ENCODE measurements at places on chromosomes 12 and 14.
A peak's percentile ranks its signal among the peaks of the same experiment; 100 is the strongest.

DNA sequence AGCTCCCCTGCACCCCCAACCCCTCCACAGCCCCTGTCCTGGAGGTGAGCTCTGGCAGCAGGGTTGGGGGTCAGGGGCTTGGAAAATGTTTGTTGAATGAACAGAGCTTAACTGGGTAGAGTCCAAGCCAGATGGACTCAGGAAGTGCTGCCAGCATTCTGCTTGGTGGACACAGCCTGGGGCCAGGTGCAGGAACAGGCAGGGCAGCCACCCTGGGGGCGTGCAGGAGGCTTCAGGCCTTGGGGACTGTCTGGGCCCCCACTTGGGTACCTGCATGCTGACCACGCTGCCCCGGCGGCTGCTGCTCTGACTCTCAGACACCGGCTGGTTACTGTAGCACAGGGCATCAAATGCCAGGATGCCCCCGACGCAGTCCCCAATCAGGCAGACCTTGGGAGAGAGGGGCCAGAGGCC is 15.7 kb downstream of the ARL6IP4 start:
- DNase-seq = no peak

DNA sequence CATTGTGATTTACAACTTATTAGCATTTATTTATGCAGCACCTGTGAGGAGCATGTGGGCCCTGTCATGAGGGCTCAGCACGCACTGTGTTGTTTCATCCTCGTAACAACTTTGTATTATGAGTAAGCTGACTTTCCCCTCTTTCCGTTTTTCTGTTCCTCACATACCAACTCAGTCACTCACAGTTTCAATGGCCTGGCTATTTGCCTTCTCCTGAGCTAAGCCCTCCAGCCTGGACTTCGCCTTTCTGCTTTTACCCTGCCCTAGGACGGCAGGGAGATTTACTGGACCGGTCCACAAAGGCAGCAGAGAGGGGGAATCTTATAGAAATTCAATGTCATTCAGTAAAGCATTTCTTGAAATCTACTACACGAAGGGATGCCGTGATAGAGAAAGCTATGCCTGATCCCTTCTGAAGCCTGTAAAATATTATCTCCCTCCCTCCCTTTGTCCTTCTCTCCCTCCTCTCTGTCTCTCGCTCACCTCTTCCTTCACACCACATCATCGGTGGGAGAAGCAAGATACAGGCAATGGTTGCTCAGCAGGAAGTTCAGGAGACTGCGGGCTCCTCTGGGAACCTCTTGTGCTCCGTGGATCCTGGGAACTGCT is 219.2 kb upstream of the TBX3 start:
- DNase-seq = no peak

- DNase-seq = no peak
Observed at GRCh38 chr12:2613326-2614073, 181.3 kb upstream of the FKBP4 start.

DNA sequence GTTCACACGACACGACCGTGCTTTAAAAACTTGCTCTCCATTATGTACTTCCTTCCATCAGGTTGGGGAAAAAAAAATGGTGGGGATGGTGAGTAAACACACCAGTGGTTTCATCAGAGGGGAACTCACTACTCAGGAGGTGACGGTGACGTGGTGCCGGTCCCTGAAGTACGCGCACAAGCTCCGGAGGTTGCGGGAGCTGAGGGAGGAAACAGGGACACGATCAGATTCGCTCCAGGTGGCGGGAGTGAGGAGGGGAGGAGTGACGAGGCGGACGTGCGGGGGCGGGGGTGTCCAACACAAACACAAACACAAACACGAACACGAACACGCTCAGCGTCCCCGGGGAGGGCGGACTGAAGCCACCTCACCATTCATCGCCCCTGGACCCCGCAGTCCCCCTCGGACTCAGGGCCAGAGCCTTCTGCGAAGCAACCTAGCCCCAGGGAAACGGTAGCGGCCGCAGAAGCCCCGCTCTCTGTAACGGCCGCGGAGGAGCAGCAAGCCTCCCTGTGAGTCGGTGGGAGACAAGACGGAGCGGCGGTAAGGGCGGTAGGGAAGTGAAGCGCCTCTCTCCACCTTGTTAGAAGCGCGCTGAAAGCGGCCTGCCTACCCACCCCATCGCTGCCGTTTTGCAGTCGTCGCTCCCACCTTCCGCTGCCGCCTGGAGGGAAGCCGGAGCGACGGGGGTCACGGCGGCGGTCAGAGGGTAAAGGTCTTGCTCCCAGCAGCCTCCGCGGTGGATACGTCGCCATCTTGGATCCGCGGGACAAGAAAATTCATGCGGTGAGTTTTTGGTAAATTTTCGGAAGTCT is at the start of gene CNOT2:
Gene CNOT2 (plus strand): TSS at position 739 of the 815 bp plus-strand sequence. CDS start 34,794 bp downstream, outside the sequence.
- peak; percentile 86 for DNase-seq

GRCh38 chr14:70651522-70651921 is 9.8 kb downstream of the TTC9 start:
- DNase-seq = no peak

DNA sequence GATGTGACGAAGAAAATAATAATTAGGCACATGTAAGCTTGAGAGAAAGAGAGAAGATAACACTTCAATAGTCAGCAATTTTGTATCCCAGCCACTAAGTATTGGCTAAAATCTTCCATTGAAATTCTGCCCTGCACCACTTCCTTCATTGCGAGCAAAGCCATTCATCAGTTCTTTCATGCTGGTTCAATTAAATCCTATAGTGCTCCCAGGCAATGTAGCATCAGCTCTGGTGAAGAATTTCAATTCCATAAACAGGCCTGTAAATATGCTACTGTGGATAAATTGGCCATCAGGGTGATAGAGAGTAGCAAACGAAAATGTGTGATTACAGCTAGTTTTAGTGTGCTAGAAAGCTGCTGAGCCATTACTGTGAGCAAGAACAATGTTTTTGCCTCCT is 24.7 kb downstream of the RPL10L start:
- no peak for DNase-seq

- DNase-seq = no peak
Observed at GRCh38 chr14:58805605-58806409, 168.0 kb downstream of the DACT1 start.

GRCh38 chr12:46723629-46724419 is 102.0 kb downstream of the SLC38A4 start:
- DNase-seq = no peak

- no peak for DNase-seq
Observed at GRCh38 chr12:14904854-14905253, 19.2 kb upstream of the MGP start.

DNA sequence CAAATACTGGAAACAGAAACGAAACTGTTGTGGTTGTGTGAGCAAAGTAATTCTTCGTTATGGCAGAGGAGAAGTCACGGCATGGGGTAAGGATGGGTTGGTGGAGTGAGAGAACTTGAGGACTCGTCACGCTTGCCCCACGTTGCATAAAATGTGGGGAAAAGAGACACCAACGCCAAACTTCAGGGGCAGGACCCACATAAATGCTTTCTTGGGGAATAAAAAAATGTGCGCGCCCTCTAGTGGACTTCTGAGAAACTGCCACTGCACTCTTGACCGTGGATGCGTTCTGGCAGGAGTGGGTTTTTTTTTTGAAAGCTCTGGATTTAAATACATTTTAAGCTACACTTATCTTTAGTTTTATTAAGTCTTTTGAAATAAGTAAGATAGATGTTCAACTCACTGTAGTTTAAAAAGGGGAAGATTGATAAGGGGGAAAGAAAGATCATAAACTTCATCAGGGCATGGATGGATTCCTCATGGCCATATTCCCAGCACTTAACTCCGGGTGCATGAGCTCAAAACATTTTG is 4.1 kb upstream of the IGF1 start:
- DNase-seq = peak; percentile 44

DNA sequence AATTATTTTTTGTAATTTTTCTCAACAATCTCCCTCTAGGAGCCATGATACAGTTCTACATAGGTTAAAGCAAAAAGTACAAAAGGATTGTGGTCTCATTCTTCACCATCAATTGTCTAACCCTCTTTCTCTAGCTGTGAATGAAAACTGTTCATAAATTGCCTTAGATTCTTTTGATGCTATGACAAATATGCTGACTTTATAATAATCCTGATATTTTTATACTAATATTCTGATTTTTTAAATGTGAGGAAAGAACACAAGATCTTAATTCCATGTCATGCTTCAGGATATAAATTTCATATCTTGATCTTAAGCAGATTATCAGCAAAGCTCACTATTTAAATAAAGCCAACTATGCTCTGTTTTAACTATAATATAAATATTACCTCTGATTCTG is 75.4 kb downstream of the KIF21A start:
- no peak for DNase-seq

DNA sequence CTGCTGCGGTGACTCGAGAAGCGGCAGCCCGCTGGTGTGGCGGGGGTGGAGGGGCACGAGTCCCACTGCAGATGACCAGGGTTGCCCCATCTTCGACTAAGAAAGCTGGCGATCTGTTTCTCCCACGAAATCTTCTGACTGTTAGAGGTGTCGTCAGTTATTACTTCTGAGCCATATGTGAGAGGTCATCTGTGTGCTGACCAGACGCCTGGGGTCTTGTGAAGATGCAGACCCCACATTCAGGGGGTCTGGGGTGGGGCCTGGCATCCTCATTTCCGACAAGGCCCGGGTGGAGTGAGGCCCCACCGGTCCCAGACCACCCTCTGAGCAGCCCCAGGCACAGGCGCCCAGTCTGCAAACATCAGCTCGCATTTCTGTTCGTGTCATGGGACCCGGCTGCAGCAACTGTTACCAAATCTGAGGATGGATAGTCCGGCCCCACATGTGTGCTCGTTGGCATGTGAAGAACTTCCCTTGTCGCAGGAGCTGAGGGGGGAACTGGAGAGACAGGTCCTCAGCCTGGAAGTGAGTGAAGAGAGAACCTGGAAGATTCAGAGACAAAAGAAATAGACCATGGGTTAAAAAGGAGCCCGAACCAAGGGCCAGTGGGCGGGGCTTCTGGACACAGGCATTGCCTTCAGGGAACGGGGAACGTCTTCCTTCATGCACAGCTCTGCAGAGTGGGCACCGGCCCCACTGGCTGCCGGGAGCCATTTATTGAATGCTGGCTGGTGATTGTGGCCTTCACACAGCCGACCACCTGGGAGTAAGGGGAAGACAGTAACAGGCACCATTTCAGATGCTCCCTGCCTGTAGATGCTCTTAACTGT is 135.2 kb downstream of the ADGRD1 start:
- no peak for DNase-seq

GRCh38 chr12:92546259-92546634 is 156.5 kb upstream of the PLEKHG7 start:
- no peak for DNase-seq

DNA sequence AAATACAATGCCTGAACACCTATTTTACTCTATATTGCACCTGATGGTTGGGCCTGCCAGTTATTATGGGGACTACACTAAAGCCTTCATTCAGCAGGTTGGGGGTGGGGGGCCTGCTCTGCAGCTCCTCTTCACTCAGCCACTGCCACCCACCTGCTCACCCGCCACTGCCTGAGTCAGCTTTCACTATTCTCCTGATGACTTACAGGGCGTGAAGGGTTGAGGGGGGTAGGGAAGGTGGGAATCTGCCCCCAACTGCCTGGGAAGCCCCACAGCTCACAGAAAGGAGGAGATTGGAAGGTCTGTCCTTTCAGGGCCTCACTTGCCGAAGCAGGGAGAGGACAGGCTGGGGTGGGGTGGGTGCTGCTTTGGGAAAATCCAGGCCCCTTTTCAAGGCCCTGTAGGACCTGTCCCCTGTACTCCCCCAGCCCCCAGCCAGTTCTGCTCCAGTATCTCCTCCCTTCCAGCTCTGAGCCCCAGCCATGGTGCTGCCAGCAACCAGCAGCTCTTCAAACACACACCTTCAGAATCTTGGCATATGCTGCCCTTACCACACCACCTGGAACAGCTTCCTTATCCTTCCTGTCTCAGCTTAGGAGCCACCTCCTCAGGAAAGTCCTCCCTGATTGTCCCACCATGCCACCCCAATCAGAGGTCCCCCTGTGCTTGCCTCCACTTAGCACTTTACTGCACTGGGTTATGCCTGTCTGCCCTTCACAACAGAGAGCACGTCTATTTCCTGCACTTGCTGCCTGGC is 33.1 kb downstream of the IRF2BPL start:
- DNase-seq = no peak

- peak; percentile 2 for DNase-seq
Observed at GRCh38 chr12:111427417-111428074, 21.8 kb downstream of the SH2B3 start.

DNA sequence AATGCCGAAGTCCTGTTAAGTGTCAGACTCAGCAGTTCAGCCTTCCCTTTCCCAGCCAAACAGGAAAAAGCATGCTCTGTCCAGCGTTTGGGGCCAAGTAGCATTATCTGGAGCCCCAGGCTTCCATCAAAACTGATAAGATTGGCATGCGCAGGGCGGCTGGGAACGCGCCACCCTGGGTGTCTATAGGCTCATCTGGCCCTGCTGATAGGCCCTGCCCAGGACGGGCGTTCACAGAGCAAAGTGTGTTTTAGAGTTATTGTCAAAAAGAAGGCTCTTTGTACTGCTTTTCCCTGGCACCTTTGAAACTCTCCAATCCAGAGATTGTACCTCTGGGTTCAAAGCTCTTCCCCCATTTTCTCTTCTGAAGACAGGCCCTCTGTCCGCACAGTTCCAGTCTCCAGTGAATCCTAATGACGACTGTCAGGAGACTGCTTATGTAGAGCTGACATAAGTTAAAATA is at the start of gene ART4:
Gene ART4 (minus strand): TSS at position 102 of the 463 bp plus-strand sequence. CDS start 413 bp downstream, outside the sequence.
- DNase-seq = peak; percentile 5

DNA sequence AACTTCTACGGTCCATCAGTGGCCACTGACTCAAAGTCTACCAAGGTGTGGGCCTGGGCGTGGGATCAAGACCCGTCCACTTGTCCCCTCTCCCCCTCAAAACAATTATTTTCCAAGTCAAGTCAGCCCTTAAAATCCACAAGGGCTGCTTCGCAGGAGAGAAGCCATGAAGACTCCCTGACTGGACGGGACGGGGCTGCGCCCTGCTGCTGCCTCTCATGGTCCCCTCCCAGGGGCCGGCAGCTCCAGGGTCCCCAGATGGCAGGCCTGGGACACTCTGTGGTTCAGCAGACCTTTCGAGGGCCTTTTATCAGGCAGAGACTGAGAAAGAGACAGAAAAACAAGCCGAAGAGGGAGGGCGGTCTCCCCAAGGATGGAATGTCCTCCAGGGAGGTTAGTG is 10.8 kb downstream of the NGB start:
- no peak for DNase-seq

DNA sequence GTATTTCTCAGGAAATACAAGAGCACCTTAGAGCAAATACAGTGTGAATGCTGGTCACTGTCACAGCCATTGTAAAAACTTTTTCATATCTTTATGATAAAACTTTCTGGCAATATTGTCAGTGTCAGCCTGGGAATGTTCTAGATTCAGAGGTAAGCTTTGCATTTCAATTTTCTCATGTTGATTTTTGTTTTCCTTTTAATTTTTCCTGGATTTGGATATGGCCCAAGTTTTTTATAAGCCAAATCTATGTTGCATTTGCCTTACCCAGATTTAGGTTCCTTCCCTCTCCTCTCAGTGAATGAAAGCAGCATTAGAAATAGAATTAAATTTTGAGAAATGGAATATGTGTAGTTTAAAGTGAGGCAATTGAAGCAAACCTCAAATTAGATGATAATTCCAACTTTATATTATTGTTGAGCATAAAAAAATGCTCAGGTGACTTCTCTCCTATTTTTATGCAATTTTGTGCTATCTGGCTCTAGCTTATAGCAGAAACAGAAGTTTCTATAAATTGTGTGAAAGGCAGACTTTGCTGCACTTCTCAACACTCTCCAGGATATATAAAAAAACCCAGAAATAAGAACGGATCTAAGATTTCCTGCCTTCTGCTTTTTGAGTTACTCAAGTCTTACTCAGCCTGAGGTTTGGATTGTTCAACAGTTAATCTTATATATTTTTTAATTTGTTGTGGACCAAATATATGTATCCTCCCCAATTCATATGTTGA is 368.2 kb upstream of the PRICKLE1 start:
- DNase-seq = no peak

- no peak for DNase-seq
Observed at GRCh38 chr12:76003355-76003638, 28.3 kb downstream of the PHLDA1 start.

- DNase-seq = peak; percentile 32
Observed at GRCh38 chr12:5432011-5432400, at the start of gene NTF3. Gene NTF3, plus strand, starts transcription at chr12:5432108. Its CDS starts 217 bp downstream, at chr12:5432325.

Measured in endothelial cell (in vitro differentiated cells).